ENCODE measurements at places on chromosomes 1 and 21.
A peak's percentile ranks its signal among the peaks of the same experiment; 100 is the strongest.

GRCh38 chr1:3067301-3067670, 1.7 kb upstream of the PRDM16 start:
- peak; percentile 46 for DNase-seq

DNA sequence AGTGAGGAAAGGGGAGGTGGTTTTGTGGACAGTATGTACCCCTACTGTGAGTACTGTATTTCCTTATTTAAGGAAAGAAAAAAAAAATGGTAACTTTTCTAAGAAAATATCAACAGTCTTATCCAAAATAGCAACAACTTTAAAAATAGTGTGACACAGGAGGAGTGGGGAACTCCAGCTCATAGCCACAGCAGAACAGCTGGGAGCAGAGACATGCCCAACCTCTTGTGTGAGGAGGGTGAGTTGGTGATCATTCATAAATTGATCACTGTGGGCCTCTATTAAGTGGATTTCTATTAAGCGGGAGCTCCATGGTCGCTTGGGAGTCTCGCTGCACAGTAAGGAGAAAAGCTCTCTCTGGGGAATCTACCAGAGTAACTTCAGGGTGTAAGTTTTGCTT, 158.8 kb upstream of the DUSP10 start:
- DNase-seq: no peak

- DNase-seq: no peak
Observed at GRCh38 chr1:242083742-242084141, 84.8 kb upstream of the MAP1LC3C start.

DNA sequence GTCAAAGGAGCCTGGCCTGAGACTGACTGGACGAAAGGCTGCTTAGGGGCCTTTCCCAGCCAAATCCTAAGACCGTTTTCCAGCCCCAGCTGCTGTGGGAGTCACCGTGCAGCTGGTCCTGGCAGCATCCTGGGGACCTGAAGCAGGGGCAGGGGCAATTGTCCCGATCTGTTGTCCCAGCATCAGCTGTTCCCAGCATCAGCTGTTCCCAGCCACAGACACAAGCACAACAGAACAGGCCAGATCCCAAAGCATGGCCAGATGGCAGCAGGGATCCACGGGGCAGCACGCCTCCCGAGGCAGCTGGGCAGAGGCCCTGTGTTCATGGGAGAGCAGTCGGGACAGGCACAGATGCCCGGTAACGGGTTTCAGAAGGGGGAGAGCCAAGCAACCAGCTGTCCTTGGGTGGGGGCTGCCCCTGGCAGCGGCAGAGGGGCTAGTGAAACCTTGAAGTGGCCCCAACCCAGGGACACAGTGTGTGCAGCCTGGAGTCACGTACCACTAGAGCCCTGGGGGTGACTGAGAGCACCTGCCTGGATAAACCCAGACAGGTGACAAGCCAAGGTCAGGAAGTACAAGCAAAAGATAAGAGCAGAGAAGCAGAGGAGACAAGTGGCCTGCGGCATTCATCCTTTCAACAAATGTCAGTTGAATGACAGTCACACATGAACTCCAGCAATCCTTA, 13.3 kb downstream of the CELA2B start:
- DNase-seq: no peak

GRCh38 chr21:45855248-45855811, 126.2 kb upstream of the COL6A1 start:
- DNase-seq: no peak

DNA sequence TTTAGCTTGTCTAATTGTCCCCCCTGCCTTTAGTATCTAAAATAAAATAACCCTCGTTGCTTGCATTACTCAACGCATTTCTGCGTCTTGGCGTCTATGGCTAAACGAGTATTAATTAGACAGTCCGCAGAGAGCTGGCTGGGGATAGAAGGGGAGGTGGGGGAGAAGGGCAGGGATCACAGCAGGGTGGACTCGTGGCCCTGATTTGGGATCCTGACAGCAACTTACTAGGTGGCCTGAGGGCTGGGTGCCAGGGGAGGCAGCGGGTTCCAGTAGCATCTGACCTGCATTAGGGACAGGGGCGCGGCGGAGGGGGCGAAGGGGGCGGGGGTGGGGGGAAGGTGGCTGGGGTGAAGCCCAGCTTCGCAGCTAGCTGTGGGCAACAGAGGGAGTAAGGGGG, 1.1 kb upstream of the BACE2 start:
- DNase-seq: no peak

- no peak for DNase-seq
Observed at GRCh38 chr1:113124366-113124765, 51.4 kb downstream of the LRIG2 start.

- DNase-seq: no peak
Observed at GRCh38 chr1:190353538-190354101, 124.0 kb downstream of the BRINP3 start.

DNA sequence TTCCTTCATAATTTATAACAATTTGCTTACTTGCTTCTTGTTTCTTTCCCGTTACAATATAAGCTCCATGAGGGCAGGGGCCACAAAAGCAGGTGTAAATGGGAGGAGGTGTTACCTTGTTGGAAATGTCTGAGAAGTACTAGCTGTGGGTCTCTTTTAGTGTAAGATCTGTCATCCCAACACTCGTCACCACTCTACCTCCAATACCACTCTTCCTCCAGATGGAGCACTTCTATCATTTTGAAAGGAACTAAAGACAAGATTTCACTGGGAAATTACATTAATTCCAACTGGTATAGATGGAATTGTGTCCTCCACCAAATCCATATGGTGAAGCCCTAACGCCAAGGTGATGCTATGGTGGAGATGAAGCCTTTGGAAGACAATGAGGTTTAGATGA, 53.0 kb upstream of the CPLANE2 start:
- no peak for DNase-seq

DNA sequence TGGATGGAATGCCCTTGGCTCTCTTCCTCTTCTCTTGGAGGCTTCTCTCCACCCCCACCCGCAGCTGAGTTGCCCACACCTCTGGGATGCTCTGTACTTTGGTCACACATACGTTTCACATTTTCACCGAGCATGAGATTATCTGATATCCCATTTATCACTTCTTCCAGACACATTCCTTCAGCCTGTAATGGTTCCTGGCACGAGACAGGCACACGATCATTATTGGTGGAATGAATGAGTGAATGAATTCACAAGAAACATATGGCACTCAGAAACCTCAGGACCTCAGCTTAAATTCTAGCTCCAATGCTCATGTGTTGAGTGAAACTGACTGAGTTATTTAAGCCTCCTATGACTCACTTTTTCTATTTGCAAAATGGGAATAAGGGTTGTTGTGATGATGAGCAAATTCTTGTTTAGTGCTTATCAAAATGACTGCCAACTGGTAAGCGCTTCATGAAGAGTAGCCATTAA, 242.7 kb upstream of the JUN start:
- no peak for DNase-seq

- no peak for DNase-seq
Observed at GRCh38 chr21:36704281-36704957, 5.5 kb downstream of the SIM2 start.

DNA sequence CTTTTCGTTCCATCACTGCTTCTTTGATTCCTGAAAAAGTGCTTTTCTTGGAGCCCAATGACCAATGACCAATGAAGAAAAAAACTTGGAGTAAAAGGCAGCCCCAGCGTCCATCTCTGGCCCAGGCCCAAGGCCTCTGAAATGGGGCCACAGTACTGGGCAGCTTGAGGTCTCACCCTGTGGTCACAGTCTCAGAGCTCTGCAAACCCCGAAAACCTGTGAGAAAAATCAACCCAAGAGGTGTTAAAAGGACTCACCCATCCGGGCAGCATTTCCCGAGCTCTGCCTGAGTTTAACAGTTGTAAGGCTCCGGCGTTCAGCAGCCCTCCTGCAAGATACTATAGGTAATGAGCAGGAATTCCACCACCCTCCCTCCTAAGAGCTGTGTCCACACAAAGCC, 2.1 kb upstream of the EFHD2 start:
- DNase-seq: no peak

- DNase-seq: no peak
Observed at GRCh38 chr1:203368624-203369451, 17.9 kb upstream of the FMOD start.

GRCh38 chr21:35399706-35400105, 350.6 kb upstream of the RUNX1 start:
- no peak for DNase-seq

GRCh38 chr21:45243603-45244002, 44.1 kb downstream of the POFUT2 start:
- no peak for DNase-seq

GRCh38 chr1:92877081-92877711, 45.4 kb downstream of the RPL5 start:
- DNase-seq: no peak

- no peak for DNase-seq
Observed at GRCh38 chr1:91098299-91098906, 76.6 kb upstream of the ZNF644 start.

GRCh38 chr1:13737398-13737797, 37.4 kb downstream of the PRDM2 start:
- no peak for DNase-seq

- DNase-seq: no peak
Observed at GRCh38 chr1:171279678-171280077, 31.4 kb downstream of the FMO1 start.

DNA sequence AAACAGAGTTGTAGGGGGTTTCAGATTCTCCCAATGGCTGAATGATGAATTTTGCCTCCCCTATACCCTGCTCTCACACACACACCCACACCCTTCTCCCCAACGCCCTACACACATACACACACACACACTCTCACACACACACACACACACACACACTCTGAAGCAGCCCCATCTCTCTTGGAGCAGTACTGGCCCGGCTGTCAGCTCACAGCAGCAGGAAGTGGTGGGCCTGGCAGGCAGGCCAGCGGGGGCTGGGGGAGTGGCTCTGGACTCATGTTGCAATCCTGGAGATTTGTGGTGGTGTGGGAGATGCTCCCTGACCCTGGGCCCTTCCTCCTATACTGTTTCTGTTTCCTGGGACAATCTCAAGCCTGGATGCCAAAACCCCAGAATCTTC, 2.2 kb downstream of the IKBKE start:
- no peak for DNase-seq

GRCh38 chr1:187626056-187626455, 797.3 kb downstream of the PLA2G4A start:
- no peak for DNase-seq

All from naive thymus-derived CD8-positive, alpha-beta T cell (primary cell).